ENCODE measurements at places on chromosomes 2 and 18.

GRCh38 chr2:182672466-182673165, 43.4 kb upstream of the DNAJC10 start:
- no peak for DNase-seq

- no peak for DNase-seq
Measured at GRCh38 chr2:16395601-16396000, 270.0 kb downstream of the CYRIA start.

GRCh38 chr2:216799873-216800431, 59.9 kb downstream of the TNP1 start:
- DNase-seq: no peak

GRCh38 chr2:112643488-112643887, 2.3 kb upstream of the SLC20A1 start:
- no peak for DNase-seq

DNA sequence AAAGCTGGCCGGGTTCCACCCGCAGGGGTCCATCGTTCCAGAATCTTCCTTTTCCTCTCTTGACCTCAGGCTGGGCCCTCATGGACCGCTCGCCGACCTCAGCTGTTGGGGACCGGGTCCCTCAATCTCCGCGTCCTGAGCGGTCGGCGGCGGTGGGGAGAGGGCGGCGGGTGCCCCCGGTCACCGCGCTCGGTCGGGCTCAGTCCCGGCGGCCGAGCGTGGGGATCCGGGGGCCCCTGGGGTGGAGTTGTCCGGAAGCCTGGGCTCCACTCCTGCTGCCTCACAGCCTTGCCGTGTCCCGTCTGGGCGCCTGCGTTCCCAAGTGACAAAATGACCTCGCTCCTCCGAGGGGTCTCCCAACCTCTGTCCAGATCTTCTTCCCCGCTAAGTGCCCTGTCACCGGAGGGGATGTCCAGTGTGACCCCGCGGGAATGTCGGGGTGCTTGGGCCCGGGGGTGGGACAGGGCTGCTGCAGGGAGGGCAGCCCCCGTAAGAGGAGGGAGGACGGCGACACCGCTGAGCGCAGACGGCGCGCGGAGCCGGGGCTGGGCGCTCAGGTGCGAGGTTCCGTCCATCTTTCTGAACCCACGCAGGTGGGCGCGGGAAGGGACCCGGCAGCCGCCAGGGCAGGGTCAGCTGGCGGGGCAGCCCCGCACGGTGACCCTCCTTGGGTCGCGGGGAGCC, 16.0 kb upstream of the E2F6 start:
- no peak for DNase-seq

- DNase-seq: no peak
Measured at GRCh38 chr2:89837962-89838625, 1146.6 kb downstream of the RPIA start.

GRCh38 chr2:207215308-207215707, 49.6 kb upstream of the KLF7 start:
- no peak for DNase-seq

GRCh38 chr18:55380589-55380988, 207.4 kb downstream of the TCF4 start:
- no peak for DNase-seq

- no peak for DNase-seq
Measured at GRCh38 chr2:174334278-174334715, 457 bp upstream of the SP9 start.

GRCh38 chr2:47254464-47254863, 99.4 kb upstream of the STPG4 start:
- DNase-seq: no peak

- no peak for DNase-seq
Measured at GRCh38 chr2:64344999-64345576, 108.9 kb upstream of the LGALSL start.

- no peak for DNase-seq
Measured at GRCh38 chr18:24964216-24964615, 387.8 kb downstream of the ZNF521 start.
